ENCODE measurements at places on chromosomes 7 and 10.

DNA sequence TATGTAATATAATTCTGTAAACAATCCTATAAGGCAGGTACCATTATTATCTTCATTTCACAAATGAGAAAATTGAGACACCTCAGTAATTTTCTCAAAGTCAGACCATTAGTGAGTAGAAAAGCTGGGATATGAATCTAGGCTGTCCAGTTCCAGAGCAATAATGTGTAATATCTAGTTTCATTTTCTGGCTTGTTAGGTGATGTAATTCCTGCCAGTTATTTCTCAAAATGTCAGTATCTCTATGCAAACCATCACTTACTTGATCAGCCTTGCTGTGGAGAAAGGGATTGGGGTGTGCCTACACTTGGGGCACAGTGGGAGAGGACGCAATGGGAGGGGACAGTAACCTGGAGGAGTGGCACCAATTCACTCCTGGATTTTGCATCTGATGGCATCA lies 157.5 kb downstream of the LYZL1 start:
- DNase-seq: no peak

DNA sequence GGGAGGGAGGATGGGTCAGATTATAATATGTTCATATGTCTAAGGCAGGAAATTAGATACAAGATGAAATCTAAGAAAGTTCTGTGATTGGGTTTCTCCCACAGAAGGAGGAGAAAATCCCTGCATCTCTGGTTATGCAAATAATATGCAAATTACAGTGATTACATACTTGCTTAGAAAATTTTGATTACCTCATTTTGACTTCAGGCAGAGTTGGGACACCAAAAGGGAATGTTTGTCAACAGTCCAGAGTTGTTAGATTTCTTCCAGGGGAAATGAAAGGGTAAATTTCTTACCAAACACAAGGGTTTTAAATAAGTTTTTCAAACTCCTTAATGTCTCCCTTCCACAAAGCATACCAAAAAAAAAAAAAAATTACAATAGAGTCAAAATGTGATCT lies 101.4 kb upstream of the STEAP1B start:
- no peak for DNase-seq

DNA sequence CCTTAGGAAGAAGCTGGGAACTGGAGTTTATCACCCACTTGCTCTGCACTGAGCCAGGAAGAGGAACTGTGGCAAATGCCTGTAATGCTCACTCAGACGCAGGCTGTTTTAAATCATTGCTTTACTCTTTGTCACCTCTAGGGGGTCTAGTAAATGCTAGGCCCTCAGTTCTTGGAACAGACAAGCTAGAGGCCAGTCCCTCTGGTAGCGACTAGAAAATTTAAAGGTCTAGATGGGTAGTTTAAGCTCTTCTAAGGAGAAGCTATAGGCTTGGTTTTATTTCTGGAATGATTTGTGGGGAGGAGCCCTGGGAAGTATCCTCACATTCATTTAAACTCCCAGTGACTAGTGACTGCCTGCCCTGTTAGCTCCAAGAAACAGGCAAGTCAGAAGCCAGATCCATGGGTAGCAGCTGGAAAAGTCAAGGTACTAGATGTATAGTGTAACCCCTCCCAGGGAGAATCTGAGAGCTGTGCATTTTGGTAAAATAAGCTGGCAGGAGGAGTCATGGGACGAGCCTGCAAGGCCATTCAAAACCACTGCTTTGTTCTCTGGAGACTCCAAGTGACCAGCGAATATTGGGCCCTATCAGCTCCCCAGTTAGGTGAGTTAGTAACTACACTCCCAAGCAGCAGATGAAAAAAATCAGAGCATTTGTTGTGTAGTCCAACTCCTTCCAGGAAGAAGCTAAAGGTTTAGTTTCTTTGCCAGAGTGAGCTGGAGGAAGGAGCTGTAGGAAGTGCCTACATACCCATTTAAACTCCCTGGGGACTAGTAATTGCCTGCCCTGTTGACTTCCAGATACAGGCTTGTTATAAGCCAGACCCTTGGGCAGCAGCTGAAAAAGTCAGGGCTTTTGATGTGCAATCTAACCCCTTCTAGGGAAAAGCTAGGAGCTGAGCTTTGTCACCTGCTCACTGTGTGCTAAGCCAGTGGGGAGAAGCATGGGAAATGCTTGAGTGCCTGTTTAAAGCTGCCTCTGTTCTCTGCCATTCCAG lies 68.9 kb downstream of the DYNC1I1 start:
- no peak for DNase-seq

- DNase-seq: no peak
Observed at GRCh38 chr7:25821225-25821624, 330.8 kb upstream of the NFE2L3 start.

All from stimulated activated CD4-positive, alpha-beta T cell treated with anti-CD3 and anti-CD28 coated beads, TNF-alpha, amount 100 ng/mL, for 1 hour (primary cell).